ENCODE measurements at places on chromosomes 6 and 20.

- DNase-seq, result peak; percentile 7
Observed at GRCh38 chr6:153947808-153948447, 91.1 kb upstream of the OPRM1 start.

- no peak for DNase-seq
Observed at GRCh38 chr6:142613981-142614380, 312.2 kb downstream of the ADGRG6 start.

- DNase-seq, result no peak
Observed at GRCh38 chr6:83432636-83433035, 1.8 kb upstream of the ME1 start.

GRCh38 chr6:88662163-88662580, 301.2 kb downstream of the RNGTT start:
- no peak for DNase-seq

DNA sequence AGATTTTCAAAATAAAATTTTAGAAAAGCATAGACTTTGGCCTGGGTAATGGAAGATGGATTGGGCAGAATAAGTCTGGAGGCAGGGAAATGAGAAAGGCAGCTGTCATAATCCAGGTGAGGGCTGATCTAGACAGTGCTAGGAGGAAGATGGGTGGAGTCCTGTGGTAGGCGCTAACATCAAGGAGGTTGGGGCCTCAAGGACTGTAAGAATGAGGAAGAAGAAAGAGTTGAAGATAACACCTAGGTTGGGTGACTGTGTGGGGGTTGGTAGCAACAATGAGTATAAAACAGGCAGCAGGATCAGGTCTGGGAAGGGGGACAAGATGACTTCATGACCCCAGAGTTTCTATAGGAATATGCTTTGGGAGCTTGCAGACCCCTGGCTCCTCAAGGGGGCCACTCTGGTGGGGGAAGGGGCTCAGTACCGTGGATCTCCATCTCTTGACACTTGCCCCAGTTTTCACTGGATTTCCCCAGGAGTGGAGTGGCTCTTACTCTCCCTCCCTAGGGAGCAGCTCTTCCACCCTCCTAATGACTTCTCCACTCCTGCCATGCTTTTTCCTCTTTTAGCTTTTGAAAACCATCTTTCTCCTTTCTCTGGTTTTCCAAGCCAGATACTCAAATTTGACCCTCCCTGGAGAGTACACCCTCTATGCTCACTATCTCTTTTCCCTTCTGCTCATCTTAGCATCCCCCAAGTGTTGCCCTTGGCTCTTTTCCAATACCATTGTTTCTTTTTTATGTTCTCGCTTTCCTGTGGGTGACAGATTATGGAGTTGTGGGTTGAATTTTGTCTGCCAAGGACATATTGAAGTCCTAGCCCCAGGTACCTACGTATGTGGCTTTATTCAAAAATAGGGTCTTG, 14.8 kb downstream of the TRIM31 start:
- no peak for DNase-seq

GRCh38 chr20:15528391-15529111, 1044.7 kb downstream of the KIF16B start:
- no peak for DNase-seq

DNA sequence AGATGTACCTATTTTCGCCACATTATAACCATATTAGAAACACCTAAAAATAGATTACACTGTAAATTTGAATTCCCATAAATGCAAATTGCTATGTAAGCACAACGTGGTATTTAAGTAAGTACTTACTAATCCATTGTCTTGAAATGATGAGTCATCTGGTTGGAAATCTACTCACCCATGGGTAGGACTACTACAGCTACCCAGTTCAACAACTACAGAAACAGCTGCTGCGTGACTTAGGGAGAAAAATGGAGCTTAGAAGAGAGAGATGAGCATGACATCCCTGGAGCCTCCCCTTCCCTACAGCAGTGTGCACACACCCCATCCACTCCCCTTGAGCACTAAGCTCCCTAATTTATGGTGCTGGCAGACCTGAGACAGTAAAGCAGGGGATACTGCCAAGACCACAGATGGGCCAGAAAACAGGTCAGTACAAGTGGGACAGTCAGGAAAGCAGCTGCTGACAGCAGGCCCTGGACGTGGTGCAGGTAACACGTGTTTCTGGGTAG, 26.9 kb downstream of the RRAGD start:
- DNase-seq, result no peak

DNA sequence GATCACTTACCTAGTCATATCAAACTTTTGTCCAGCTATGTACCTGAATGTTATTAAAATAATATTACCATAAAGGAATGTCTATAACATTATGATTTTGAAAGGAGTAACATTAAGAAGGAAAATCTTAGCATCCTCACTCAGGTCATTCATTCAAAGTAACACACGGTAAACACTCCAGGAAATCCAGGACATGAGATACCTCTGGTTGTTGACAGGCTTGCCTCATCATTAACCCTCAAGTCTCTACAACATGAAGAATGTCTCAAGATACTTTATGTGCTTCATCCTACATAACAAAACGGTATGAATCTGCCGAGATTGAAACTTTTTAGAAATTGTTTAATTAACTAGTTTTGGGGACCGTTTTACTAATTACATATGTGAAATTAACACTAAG, 690 bp upstream of the FILIP1 start:
- no peak for DNase-seq
